ENCODE measurements at places on chromosomes 2 and 18. TPM values are rescaled to one million over a fixed set of nuclear protein-coding genes. Genes with fewer than 3 reads are reported as not detected.

DNA sequence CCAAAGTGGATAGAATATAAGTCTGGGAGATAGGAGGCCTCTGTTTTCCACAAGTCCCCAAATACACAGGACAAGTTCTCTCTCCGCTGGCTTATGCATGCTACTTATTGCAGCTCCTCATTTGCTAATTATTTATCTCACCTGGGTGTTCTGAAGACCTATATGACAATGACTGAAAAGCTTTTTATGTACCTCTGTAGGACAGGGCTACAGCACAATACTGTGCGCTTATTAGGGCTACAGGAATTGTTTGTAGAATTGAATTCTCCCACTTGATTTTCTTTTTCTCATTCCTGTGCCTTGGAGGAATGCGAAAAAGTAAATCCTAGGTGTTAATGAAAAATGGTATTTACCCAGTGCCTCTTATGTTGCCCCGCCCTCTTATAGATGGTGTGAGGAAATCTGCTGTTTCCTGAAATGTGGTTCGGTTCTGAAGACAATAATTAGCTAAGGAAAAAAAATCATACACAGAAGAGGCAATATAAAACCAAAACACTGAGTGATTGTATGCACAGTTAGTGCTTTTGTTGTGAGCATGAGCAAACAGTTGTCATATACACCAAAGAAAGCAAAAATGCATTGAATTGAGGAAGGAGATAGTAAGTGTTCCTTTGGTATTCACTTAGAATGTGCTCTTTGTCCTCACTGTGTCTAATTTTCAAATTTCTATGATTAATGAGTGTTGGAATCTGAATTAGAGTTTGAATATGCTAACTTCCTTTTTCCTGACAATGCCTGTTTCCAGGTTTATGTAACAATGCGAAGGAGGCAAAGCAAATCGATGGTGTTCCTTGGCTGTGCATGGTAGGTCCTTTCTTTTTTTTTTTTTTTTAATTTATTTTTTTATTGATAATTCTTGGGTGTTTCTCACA, 78.7 kb upstream of the PNPT1 start:
- no peak for DNase-seq

PARD3B gene
- not detected for polyA plus RNA-seq

GRCh38 chr18:69865776-69866175, 81.9 kb downstream of the CD226 start:
- DNase-seq = no peak

MAP3K19 gene
- polyA plus RNA-seq = 0.46 TPM

DNA sequence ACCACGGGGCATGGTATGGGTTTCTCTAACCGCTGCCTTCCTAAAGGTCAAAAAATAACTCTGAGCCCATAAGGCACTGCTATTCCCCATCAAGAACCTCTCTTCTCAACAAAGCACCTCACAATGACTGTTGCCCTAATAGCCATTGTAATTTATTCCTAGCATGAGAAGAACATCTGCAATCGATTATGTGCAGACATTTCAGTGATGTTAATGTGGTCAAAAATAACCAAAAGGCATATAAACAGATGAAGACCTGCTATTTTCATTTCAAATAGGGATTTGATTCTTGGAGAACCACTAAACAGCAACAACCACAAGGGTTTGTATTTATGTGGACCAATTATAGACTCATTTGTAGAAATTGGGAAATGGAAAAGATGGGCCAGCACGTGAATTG, 356.6 kb downstream of the FBXO15 start:
- no peak for DNase-seq

DNA sequence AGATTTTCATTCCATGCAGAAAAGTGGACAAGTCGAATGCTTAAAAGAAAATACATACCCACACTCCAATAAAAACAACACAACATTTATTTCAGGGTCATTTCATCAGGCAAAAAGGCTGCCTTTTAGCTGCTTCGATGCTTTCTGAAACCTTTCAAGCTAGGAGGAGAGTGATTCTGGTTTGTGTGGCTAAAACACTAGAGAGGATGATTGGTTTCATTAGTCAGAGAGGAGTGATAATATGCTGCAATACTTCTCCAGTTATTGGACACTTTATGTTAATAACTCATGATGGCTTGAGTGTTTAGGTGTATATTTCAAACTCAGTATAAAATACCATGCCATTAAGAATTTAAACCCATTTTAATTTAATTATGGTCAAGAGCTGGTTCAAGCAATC, 614.0 kb downstream of the SLC4A3 start:
- no peak for DNase-seq

DNA sequence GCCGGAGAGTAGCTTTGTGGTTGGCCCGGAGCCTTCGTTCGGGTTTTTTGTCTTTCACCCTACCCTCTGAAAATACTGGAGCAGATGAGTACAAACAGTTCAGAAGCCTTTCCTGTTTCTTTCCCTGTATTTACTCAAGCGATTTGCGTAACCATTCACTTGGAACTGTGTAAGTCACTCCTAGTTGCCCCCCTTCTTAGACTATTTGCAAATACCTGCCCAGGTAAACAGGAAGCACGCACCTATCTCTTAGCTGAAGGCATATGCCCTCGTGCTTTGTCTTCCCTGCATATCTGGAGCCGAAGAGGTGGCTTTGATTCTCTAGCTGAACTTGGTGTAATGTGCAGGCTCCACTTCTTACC, 1.4 kb downstream of the KCNS3 start:
- no peak for DNase-seq

DNA sequence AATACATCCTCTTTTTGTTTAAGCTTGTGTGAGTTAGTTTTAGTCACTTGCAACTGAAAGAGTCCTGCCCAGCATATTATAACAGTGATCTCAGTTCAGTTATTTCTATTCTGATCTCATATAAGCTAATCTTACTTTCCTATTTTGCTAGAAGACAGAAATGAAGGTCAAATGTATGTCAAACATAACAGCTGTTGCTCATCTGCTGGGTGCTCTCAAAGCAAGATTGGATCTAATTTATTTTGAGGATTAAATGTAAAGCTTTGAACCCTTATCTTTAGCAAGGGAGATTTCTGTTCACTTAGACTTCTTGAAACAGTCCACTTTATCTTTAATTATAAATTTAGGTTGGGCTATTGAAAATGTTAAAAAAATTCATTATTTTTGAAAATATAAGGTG, 31.2 kb downstream of the CRYGD start:
- DNase-seq = no peak

DUSP19 gene
- 0.13 TPM for polyA plus RNA-seq

CDH19 gene
- not detected for polyA plus RNA-seq

DNA sequence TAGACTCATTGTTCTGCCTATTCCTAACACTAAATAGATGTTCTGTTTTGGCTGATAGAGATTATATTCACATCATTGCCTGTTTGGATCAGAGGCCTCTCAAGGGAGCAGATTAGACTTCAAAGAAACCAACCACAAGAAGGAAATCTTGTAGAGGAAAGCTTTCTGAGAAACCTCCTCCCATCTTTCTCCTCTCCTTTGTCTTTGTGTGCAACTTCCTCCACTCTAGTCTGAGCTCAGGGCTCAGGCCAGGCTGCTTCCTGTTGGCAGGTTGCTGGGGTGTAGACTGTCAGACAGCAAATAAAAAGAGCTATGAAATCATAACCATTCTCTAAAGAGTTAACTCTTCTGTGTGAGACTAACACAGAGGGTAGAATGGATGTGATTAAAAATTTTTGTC, 113.0 kb downstream of the TGFA start:
- DNase-seq = no peak

- no peak for DNase-seq
These were observed 326.7 kb downstream of the MTX2 start for GRCh38 chr2:176595986-176596385.

GCA gene
- 17.9 TPM for polyA plus RNA-seq

- no peak for DNase-seq
These were observed 60.7 kb upstream of the AQP4 start for GRCh38 chr18:26926066-26926675.

DNA sequence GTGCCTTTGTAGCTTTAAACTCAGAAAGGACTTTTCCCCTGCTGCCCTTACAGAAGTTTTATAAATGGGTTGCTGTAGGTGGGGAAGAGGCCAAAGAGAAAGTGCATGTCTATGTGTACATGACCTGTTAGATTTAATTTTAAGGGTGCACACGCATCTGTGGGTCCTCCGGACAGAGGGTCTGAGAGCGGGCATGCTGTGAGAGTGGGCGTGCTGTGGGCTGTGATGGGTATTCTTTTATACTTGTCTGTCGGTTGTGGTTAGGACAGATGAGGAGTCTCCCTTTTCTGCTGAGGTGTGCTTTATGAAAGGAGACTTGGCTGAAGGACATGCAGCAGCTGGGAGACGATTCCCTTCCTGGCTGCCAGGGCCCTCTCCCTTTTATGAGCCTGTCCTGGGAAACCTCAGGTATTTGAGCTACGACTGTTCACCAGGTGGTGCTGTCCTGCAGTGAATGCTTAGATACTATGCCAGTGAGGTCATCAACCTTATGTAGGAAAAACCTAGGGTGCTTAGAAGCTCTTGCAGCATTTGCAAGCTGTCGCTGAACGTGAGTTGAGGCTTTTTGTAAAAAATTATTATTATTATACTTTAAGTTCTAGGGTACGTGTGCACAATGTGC, 67.5 kb downstream of the TANC1 start:
- peak; percentile 56 for DNase-seq

STK16 gene
- polyA plus RNA-seq = 60.1 TPM

- DNase-seq = no peak
These were observed 26.6 kb upstream of the RPL31 start for GRCh38 chr2:100975521-100975785.

DNA sequence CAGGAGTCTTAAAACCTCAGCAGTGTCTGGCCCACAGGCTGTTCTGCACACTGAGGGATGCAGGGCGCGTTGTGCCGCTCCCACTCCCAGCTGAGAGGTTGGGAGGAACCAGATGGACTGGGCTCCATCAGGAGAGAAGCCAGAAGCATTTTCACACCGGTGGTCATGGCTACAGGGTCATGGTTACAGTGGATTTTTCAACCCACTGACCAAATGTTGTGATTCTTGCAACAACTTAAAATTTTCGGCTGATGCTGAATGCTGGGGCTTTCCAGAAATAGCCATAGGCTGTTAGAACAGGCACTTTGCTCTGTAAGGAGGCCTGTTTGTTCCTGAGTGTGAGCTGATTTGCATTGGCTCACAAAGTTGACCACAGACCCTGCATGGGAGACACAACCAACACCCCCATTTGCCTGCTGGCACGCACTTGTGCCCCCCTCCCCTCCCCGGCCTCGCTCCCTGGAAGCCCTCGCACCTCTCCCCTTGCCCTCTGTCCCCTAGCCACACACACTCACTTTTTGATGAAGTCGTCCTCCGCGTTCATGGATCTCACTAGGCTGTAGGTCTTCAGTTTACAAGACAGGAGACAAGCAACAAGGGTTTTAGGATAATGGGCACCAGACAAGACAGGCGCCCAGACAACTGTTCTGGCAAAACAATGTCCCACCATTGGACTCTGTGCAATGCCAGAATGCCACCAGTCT, 3.4 kb downstream of the LPIN1 start:
- DNase-seq = peak; percentile 68

PAX8 gene
- 0.45 TPM for polyA plus RNA-seq

- no peak for DNase-seq
These were observed 72.4 kb downstream of the MYCN start for GRCh38 chr2:16012626-16013358.
